ENCODE measurements at places on chromosomes 16 and 17.

GRCh38 chr17:81922566-81923301 lies 4.8 kb upstream of the SIRT7 start:
- DNase-seq = no peak

DNA sequence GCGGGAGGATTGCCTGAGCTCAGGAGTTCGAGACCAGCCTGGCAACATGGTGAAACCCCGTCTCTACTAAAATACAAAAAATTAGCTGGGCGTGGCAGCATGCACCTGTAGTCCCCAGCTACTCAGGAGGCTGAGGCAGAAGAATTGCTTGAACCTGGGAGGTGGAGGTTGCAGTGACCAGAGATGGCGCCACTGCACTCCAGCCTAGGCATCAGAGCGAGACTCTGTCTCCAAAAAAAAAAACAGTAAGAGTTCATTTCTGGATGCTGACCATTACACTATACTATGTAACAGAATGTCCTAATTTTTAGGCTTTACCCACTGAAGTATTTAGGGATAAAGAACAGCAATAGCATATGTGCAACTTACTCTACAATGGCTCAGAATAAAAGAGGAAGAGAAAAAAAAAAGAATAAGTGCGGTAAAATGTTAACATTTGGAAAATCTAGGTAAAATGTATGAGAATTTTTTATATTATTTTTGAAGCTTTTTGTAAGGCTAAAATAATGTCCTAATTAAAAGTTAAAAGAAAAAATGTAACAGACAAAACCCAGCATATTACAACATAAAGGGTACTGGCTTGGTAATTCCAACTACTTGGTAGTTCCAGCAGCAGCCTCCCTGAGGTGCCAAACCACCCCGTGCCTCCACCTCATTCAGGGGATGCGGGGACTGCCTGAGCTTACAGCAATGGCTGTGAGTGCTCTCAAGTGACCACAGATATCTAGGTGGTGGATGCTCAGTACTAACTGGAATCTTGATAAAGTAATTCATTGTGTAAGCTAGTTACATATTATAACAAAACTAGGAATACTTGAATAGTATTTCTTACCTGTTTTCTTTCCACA lies 10.9 kb downstream of the COPS3 start:
- DNase-seq = no peak

- DNase-seq = no peak
These were observed 22.7 kb downstream of the RPH3AL start for GRCh38 chr17:329784-330420.

DNA sequence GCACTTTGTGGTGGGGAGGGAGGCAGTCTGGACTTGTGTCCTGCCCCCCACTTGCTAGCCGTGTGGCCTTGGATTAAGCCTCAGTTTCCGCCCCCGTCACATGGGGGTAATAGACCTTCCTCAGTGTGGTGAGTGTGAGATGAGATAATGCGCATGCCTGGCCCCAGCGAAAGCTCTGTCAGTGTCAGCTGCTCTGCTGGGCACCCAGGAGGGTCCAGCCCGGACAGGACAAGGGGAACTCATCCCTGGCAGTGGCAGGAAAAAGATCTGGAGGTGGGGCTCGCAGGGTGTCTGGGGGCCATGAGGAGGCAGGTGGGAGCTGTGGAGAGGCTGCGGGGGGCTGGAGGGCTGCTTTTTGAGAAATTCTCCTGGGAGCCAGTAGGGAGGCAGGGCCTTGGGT lies 63.5 kb downstream of the SRCIN1 start:
- DNase-seq = no peak

DNA sequence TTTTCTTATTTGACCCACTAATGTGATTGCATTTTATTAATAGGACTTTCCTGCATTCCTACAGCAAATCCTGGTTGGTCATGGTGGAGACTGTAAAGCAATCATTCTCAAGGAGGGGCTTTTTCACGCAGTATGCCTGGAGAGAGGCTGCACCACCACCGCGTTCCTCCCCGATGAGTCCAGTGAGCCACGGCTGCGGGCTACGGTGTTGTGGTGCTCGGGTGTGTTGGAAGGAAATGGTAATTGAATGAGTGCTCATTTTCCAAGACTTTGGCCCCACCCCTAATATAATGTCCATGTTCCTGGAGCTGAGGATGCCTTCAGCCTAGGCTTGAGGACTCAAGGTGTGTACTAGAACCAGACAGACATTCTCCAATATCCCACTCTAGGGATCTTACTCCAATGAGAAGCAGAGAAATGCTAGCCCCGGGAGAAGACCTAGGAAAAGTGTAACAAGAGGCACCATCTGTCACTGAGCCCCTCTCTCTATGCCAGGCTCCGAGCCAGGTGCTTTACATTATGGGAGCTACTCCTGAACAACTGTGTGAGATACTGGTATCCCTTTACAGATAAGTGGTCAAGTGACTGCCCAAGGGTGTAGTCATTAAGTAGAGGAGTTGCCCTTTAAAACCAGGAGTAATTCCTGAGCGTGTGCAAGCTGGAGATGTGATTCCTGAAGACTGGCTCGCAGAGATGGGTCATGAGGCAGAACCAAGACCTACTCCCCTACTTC lies 39.4 kb downstream of the HEATR6 start:
- DNase-seq = no peak

DNA sequence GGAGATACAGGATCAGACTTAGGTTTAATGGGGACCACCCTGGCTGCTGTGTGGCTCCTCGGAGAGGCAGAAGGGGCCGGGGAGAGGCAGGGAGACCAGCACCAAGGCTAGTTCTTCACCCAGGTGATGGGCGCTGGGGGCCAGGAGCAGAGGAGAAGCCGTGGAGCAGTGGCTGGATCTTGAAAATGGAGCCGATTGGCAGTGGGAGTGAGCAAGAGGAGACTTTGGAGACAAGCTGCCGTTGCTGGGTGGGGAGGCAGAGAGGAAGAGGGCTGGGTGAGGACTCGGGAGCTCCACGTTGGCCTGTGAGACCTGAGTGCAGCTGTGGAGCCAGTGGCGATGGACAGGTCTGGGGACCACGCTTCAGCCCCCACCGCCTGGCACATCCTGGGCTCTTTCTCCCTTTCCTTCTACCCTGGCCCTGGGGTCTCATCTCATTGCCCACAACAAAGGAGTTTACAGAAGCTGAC lies 9.0 kb downstream of the RAB11FIP4 start:
- no peak for DNase-seq

DNA sequence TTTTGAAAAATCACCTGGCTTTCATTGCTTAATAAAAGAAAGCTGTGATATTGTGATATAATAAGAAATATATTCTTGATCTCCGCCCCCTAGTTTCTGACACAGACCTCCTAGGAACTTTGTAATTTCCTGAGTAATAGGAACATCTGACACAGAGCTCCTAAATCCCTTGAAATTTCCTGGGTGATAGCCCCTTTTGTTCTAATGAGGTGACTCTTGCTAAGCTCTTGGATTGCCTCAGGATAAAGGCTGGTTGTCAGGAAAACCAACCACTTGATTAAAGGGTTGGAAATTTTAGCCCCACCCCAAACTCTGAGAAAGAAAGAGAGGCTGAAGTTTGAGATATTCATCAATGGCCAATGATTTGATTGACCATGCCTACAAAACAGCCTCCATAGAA lies 326.4 kb upstream of the KIF2B start:
- DNase-seq = no peak
